CD4-positive, alpha-beta T cell (primary cell): ENCODE measurements at places on chromosomes 1 and 21. TPM values are rescaled to one million over a fixed set of nuclear protein-coding genes. Genes with fewer than 3 reads are reported as not detected.

KRTAP13-2 gene
- not detected for total RNA-seq

MLLT11 gene
- 2.8 TPM for total RNA-seq

E2F2 gene
- 0.50 TPM for total RNA-seq

C1orf185 gene
- not detected for total RNA-seq

ACAP3 gene
- total RNA-seq: 45.3 TPM

CDA gene
- total RNA-seq: 0.38 TPM

VANGL1 gene
- 1.8 TPM for total RNA-seq

DBT gene
- total RNA-seq: 5.3 TPM

DNA sequence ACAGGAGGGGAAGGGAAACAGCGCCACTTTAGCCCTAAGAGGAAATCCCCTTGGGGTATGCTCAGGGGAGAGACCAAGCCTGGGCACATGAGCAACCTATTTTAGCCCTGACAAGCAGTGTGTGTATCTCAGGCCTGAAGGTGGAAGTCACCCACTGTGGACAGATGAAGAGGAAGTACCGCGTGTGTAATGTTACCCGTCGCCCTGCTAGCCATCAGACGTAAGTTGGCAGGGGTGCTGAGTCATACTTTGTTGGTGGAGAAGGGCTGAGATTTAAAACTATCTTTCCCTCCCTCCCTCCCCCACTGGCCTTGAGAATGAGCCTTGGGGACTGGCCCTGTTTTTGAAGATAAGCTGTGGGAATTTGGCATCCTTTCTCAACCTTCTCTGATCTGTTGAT, 11.2 kb downstream of the AGO1 start:
- DNase-seq: no peak
- no peak overlapping the region for H3K27ac ChIP-seq
- no peaks in the 10 kb centered on the region for H3K4me1 ChIP-seq
- no peak overlapping the region for H3K4me3 ChIP-seq
- H3K36me3 ChIP-seq: peaks cover 66% of the 10 kb centered on the region

GRCh38 chr1:200034761-200035396, 7.4 kb downstream of the NR5A2 start:
- H3K4me3 ChIP-seq: no peak overlapping the region
- H3K27me3 ChIP-seq: peaks cover 71% of the 10 kb centered on the region
- H3K36me3 ChIP-seq: no peaks in the 10 kb centered on the region
- no peak for DNase-seq

- H3K27ac ChIP-seq: peak overlapping the region; percentile 10
- no peaks in the 10 kb centered on the region for H3K27me3 ChIP-seq
- H3K4me3 ChIP-seq: no peak overlapping the region
- peaks cover 44% of the 10 kb centered on the region for H3K36me3 ChIP-seq
These were observed 103.0 kb downstream of the KIAA0319L start for GRCh38 chr1:35454176-35454575.

DNA sequence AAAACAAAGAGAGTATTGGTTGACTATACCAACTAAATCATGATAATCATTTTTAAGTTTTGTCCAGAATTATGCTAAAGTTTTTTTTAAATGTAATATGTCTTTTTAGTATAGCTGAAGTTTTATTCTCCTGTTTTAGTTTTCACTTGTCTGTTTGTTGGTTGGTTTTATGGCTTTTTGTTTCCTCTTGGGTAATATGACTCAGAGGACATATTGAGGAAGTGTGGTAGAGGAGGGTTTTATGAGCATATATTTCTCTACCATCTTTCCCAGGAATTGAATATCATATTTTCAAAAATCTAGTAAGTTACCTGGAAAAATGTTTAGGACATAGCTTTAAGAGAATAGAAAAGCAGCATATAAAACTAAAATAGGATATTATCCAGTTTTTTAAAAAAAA, 68.6 kb upstream of the MCOLN3 start:
- no peak for DNase-seq
- no peaks in the 10 kb centered on the region for H3K27me3 ChIP-seq
- H3K27ac ChIP-seq: no peak overlapping the region
- no peaks in the 10 kb centered on the region for H3K36me3 ChIP-seq

DNA sequence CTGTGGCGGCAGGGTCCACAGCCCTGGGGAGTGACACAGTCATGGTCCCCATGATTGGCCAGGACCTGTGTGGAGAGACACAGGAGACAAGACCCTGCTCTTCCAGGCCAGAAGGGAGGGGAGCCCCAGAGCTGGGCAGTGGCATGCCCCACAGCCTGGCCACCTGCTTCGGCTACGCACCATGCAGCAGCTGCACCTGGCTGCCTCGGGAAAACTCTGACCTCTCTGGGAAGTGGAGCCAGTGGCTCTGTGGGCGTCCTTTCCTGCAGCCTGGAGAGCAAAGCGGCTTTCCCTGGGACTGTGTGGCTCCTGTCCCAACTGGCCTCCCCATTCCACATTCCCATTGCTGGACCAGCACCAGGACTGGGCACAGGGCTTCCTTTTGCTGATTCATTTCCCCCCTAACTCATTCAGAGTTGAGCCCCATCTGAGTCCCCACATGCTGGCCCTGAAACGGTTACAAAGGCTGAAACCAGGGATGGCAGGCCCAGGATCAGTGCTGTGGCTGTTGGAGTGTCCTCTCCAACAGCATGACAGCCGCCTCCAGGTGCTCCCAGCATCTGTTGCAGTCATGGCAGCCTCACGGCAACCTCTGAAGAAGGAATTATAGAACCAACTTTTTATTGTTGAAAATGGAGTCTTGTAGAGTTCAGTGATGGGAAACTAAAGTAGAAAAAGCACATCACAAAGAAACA, 15.0 kb downstream of the OXCT2 start:
- H3K4me1 ChIP-seq: no peaks in the 10 kb centered on the region
- peaks cover 77% of the 10 kb centered on the region for H3K36me3 ChIP-seq
- no peaks in the 10 kb centered on the region for H3K27me3 ChIP-seq
- DNase-seq: no peak

DNA sequence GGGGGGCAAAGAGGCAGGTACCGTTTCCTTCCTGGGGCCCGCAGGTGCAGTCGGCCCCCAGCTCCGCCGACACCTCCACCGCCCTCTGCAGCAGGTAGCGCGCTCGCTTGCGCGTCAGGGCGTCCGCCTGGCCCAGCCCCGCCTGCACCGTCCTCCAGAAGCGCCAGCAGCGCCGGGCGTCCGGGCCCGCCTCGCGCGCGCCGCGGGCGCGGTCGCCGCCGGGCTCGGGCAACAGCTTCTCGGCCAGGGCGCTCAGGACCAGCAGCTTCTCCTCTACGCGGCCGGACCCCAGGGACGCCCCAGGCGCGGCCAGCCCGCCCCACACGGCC, 863 bp downstream of the TARBP1 start:
- peak overlapping the region; percentile 64 for H3K4me3 ChIP-seq
- peak overlapping the region; percentile 45 for H3K27ac ChIP-seq
- no peaks in the 10 kb centered on the region for H3K27me3 ChIP-seq
- H3K36me3 ChIP-seq: no peaks in the 10 kb centered on the region
- DNase-seq: peak; percentile 59
- H3K4me1 ChIP-seq: peaks cover 23% of the 10 kb centered on the region

GRCh38 chr1:245874942-245875580, 632.0 kb downstream of the SMYD3 start:
- H3K36me3 ChIP-seq: no peaks in the 10 kb centered on the region
- no peaks in the 10 kb centered on the region for H3K27me3 ChIP-seq
- H3K27ac ChIP-seq: no peak overlapping the region

- no peak overlapping the region for H3K4me3 ChIP-seq
- H3K4me1 ChIP-seq: peaks cover 17% of the 10 kb centered on the region
- H3K27ac ChIP-seq: no peak overlapping the region
- H3K27me3 ChIP-seq: no peaks in the 10 kb centered on the region
- DNase-seq: no peak
These were observed 33.9 kb downstream of the LHX9 start for GRCh38 chr1:197951089-197951488.

GRCh38 chr1:28278763-28279162, 19.4 kb downstream of the SESN2 start:
- H3K36me3 ChIP-seq: peaks cover 53% of the 10 kb centered on the region
- H3K4me1 ChIP-seq: peaks cover 10% of the 10 kb centered on the region
- DNase-seq: no peak

- no peaks in the 10 kb centered on the region for H3K36me3 ChIP-seq
- no peak for DNase-seq
- no peak overlapping the region for H3K4me3 ChIP-seq
These were observed 58.7 kb downstream of the KIAA0040 start for GRCh38 chr1:175133673-175134435.

- no peak for DNase-seq
- peaks cover 3% of the 10 kb centered on the region for H3K4me1 ChIP-seq
- no peak overlapping the region for H3K27ac ChIP-seq
- no peak overlapping the region for H3K4me3 ChIP-seq
- H3K27me3 ChIP-seq: no peaks in the 10 kb centered on the region
These were observed 10.8 kb upstream of the A3GALT2 start for GRCh38 chr1:33331444-33332356.

DNA sequence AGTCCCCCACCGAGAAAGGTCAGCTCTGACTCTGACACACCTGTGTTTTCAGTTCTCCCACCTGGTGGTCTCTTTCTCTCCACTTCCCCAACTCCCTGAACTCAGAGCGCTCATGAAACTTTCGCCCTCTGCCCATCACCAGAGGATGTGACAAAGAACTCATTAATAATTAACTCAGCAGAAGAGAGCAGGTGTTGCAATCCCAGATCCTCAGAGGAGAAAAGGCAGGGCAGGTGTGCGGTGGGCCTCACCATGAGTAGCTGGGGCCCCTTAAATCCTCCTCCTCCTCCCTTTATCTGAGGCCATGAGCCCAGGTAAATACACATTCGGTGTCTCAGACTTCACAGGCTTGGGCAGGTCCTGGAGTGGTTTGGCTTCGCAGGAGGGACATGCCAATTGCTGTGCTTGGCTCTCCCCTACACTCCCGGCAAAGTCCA, 1.7 kb upstream of the LAMB3 start:
- no peak for DNase-seq
- no peak overlapping the region for H3K4me3 ChIP-seq
- no peaks in the 10 kb centered on the region for H3K36me3 ChIP-seq
- no peak overlapping the region for H3K27ac ChIP-seq

DNA sequence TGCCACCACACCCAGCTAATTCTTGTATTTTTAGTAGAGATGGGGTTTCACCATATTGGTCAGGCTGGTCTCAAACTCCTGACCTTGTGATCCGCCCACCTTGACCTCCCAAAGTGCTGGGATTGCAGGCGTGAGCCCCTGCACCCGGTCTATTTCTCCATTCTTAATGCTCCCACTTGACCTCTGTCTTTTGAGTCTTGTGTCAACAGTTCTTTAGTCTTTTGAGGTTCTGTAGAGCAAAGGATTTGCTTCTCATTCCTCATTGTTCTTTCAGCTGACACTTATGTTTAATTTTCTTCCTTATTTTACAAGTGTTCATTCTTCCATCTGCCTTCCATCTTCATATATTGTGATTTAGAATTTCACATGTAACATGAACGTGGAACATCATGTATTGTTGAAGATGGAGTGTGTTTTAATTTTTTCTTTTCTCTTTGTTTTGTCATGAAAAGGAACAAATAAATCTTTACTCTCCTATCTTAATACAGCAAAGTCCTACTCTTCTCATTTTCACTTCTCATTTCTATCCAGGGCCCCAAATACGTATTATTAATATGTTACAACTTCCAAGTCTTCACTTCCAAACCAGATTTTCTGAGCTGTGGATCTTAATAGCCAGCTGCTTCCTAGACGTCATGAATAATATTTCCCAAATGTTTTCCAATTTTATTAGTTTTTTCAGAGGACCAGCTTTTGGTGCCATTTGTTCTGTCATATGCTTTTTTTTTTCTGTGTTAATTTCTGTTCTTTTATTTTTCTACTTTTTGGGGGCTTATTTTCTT, 16.9 kb downstream of the MTF2 start:
- no peak overlapping the region for H3K4me3 ChIP-seq
- DNase-seq: no peak
- H3K27me3 ChIP-seq: no peaks in the 10 kb centered on the region
- H3K36me3 ChIP-seq: peaks cover 8% of the 10 kb centered on the region

- peaks cover 24% of the 10 kb centered on the region for H3K4me1 ChIP-seq
- H3K36me3 ChIP-seq: no peaks in the 10 kb centered on the region
- DNase-seq: peak; percentile 48
- H3K27me3 ChIP-seq: no peaks in the 10 kb centered on the region
- no peak overlapping the region for H3K27ac ChIP-seq
- H3K4me3 ChIP-seq: no peak overlapping the region
These were observed 106.4 kb downstream of the TBX19 start for GRCh38 chr1:168386949-168387586.

- peaks cover 17% of the 10 kb centered on the region for H3K4me1 ChIP-seq
- H3K27me3 ChIP-seq: no peaks in the 10 kb centered on the region
- H3K36me3 ChIP-seq: no peaks in the 10 kb centered on the region
- peak overlapping the region; percentile 97 for H3K27ac ChIP-seq
- peak; percentile 81 for DNase-seq
- peak overlapping the region; percentile 70 for H3K4me3 ChIP-seq
These were observed 470 bp downstream of the RPRD2 start for GRCh38 chr1:150364231-150365003.

- no peak overlapping the region for H3K27ac ChIP-seq
- DNase-seq: no peak
- no peak overlapping the region for H3K4me3 ChIP-seq
- no peaks in the 10 kb centered on the region for H3K27me3 ChIP-seq
These were observed 1.8 kb upstream of the MTF1 start for GRCh38 chr1:37861151-37861550.

DNA sequence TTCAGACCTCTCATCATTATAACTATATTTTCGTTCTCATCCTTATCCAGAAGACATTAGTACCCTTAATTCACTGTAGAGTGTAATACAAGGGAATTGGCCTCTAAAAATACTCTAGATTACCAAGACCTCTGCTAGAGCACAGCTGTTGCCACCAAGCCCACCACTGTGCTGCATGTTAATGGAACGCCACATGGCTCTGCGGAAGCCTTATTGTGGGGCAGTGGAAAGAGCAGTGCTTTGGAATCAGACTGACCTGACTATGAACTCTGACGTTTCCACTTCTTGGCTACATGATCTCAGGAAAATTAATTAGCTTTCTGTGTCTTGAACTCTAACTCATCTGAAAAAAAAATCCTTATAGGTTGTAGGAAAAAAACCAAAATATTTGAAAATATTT, 222.1 kb downstream of the LMX1A start:
- H3K4me3 ChIP-seq: no peak overlapping the region
- H3K27me3 ChIP-seq: no peaks in the 10 kb centered on the region
- H3K36me3 ChIP-seq: no peaks in the 10 kb centered on the region
- DNase-seq: no peak
- H3K27ac ChIP-seq: no peak overlapping the region

- peaks cover 2% of the 10 kb centered on the region for H3K36me3 ChIP-seq
- H3K4me1 ChIP-seq: peaks cover 15% of the 10 kb centered on the region
- no peak for DNase-seq
These were observed 18.8 kb downstream of the CEP350 start for GRCh38 chr1:179973198-179974110.

DNA sequence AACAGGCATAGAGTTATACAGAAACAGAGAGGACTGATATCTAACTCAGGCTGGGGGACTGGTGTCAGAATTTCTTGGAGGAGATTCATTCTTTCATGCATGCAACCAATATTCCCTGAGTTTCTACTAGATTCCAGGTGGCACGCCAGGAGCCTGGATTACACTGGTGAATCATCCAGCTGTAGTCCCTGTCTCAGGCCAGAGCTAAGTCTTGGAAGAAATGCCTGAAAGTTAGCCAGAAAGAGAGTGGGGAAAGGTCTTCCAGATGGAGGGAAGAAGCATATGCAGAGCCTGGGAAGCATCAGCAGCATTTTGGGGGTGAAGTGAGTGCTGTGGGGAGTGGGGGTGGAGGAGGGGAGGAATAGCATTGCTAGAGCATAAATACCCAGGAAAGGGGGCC, 239.1 kb downstream of the OMA1 start:
- no peak overlapping the region for H3K27ac ChIP-seq
- no peak for DNase-seq
- no peaks in the 10 kb centered on the region for H3K27me3 ChIP-seq
- H3K4me3 ChIP-seq: no peak overlapping the region
- no peaks in the 10 kb centered on the region for H3K4me1 ChIP-seq

- peaks cover 6% of the 10 kb centered on the region for H3K27me3 ChIP-seq
- H3K36me3 ChIP-seq: no peaks in the 10 kb centered on the region
- peaks cover 15% of the 10 kb centered on the region for H3K4me1 ChIP-seq
- no peak overlapping the region for H3K4me3 ChIP-seq
These were observed 21.4 kb upstream of the LRRN2 start for GRCh38 chr1:204706838-204707509.
